CD8-positive, alpha-beta memory T cell (primary cell): ENCODE measurements at places on chromosomes 7 and 10. TPM values are rescaled to one million over a fixed set of nuclear protein-coding genes. Genes with fewer than 3 reads are reported as not detected.

DNA sequence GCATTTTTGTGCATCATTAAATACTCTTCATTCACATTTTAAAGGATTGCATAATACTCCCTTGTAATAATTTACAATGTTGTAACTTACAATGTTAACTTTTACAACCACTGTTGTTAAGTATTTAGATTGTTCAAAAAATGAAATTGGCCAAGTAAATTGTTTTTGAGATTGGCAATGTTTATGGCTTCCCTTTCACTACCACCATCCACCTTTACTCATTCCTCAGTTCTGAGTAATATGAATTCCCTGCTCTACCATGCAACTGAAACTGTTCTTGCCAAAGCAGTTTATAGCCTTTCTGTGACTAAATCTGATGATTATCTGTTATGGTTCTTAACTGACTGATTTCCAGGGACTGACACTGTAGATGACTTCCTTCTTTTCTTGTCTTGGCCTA is 80.5 kb upstream of the TMEM106B start:
- DNase-seq = no peak

GRCh38 chr10:6269953-6270867 is 67.5 kb downstream of the PFKFB3 start:
- DNase-seq = peak; percentile 86

DNA sequence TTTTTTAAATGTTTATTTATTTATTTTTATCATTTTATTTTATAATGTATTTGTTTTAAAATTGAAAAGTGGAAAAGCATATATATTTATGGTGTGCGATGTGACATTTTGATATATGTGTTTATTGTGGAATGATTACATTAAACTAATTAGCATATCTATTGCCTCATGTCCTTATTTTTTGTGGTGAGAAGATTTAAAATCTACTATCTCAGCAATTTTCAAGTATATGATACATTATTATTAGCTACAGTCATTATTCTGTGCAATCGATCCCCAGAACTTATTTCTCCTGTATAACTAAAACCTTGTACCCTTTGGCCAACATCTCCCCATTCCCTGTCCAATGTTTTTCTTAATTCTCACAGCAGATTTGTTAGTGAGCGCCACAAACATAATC is 115.6 kb upstream of the SHH start:
- DNase-seq = no peak

DNA sequence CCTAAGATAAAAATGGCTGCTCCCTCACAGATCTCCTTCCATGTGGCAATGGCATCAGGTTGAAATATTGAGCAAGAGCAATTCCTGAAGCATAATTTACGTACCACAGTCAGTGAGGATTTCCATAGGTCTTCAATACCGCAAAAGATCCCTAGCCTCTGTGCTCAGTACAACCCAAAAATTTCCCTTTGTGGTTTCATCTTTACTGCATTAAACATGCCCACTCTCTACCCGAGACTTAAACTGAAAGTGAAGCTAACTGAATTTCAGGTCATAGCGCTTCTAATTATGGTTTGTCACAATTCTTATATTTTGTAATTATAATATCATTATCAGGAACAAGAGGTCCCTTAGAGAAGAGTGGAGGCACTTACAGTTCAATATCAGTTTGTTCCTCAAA is 1071.1 kb downstream of the XPNPEP1 start:
- no peak for DNase-seq

DNA sequence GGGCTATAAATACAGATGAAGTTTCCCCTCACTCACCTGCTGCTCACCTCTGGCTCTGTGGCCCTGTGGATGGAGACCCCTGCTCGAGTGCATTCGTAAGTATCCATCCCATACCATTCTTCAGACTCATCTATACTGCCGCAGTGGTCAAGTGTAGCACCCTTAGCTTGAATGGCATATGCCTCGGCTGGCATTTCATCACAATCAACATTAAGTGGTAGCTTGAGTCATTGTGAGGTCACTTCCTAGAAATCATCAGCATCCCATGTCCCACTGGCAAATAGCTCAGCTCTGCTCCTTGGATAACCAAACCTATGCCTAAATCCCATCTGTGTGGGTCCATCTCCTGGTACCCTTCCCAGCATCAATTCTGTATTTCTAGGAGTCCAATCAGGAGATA is 38.2 kb downstream of the MDH2 start:
- DNase-seq = no peak

DNA sequence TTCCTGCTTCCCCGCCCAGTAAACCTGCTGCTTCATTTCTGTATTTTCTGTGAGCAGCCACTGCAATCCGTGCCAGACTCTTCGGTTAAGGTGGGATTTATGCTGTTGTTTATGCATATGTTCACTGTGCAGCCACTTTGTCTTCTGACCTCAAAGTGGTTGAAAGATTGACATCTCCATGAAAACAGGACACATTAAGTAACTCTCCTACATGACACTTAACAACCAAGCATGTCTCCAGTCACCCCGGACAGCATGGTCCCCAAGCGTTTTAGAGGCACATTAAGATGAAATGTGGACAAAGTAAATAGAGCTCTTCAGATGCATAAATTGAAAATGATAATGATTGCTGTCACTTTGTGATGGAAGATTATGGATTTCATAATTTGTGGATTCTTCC is 421.3 kb downstream of the GFRA1 start:
- no peak for DNase-seq

GRCh38 chr10:101845893-101846292 is 2.3 kb upstream of the KCNIP2 start:
- no peak for DNase-seq

DNA sequence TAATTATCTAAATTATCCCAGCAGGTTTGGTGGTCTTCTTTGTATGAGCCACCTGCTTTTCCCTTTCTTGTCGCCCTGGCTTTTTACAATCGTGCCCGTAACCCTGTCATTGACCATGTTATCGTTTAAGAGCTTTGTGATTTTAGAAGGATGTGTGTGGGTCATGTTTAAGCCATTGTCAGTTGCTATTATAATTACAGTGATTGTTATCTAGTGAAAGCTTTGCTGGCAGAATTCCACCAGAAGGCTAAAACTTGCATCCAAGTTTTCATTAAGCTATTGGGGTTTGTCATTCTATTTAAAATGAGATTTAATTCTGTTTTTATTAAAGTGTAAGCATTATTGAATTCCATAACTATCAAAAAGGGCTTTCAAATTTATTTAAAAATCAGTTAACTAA is 354.2 kb upstream of the TMEM229A start:
- DNase-seq = no peak

DNA sequence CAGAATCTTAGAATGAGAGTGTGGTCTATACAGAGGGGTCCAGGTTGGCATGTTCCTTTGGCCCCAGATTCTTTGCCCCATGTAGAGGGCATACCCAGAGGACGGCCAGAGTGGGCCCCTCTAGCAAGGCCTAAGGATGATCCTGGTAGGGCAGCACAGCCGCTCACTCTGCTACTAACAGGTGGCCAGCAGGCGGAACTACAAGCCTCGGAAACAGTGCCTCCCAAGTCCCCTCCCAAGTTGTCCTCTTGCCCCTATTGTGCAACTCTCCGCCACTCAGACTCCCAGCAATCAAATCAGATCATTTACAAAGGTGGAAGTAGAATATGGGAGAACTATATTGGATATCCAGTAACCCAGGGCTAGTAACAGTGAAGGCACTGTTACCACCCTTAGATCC is 107.4 kb downstream of the STRA8 start:
- DNase-seq = no peak

The EPDR1 gene
- 1.1 TPM for total RNA-seq

- no peak for DNase-seq
Measured at GRCh38 chr7:47887016-47887640, 61.1 kb downstream of the PKD1L1 start.

The TDRD1 gene
- 0.13 TPM for total RNA-seq

DNA sequence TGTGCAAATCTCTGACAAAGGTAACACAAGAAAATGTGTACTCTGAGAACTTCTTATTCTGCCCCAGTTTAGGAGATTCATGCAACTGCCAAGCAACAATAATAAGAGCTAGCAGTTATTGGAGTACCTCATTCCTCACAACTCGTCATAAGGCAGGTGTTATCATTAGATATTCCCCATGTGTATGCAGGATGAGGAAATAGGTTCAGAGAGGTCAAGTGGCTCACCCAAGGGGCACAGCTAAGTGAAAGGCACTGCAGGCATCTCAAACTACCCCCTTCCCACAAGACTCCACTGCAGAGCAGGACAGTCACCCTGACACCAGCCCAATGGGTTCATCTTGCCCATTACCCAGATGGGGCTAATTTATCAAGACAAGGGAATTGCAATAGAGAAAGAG is 1.3 kb upstream of the GSTK1 start:
- DNase-seq = no peak

The GNAT3 gene
- total RNA-seq = not detected

The SPDYE1 gene
- total RNA-seq = not detected

The PGAM2 gene
- total RNA-seq = 0.38 TPM

- no peak for DNase-seq
Measured at GRCh38 chr10:34116681-34117271, 698.3 kb downstream of the PARD3 start.

GRCh38 chr10:74746813-74747212 is 79.6 kb upstream of the KAT6B start:
- no peak for DNase-seq

DNA sequence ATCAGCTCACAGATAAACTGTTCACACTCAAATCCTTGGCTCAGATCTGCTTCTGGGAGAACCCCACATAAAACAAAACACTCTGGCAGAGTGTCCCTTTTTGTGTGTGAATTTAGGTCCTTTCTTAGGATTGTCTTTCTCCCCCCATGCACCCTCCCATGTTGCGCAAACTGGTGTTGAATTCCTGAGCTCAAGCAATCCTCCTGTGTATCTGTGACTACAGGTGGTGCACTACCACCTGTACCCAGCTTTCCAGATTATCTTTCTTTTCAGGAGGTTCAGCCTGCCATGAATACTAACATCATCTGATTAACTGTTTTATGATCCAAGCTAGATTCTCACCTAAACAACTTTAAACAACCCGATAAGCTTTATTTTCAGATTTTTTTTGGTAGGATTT is 177.6 kb upstream of the CSTF2T start:
- no peak for DNase-seq

The SLC18A2 gene
- total RNA-seq = 0.07 TPM

GRCh38 chr7:157738066-157738460 is 401.3 kb downstream of the DNAJB6 start:
- DNase-seq = no peak

DNA sequence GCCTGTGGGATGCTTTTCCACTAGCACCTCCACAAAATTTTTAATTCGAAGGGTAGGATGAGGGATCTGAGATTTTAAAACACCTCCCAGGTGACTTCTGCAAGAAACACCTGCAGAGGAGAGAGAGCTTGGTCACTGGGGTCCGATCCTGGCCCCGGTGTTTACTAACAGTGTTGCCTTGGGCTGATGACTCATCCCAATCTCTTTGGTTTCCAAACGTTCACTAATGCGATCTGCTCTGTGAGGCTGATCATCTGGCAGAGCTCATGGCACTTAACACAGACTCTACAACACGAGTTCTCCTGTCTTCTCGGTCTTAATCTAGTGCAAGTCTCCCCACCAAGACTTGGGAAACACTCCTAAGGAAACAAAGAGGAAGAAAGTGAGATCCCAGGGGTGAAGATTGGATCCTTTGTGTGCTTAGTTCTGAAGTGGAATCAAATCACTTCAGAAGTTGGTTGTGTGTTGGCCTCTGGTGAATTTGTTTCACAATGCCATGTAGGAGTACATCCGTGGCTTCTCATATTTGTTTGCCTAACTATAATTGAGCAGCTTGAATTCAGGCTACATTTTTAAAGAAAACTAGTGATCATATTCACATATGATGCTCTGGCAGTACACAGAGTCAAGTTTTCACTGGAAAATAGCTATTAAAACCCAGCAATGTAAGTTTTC is 407.9 kb downstream of the NRG3 start:
- no peak for DNase-seq

GRCh38 chr7:111067682-111068081 is 23.2 kb upstream of the LRRN3 start:
- DNase-seq = no peak

GRCh38 chr10:21488957-21489446 is 36.5 kb downstream of the SKIDA1 start:
- no peak for DNase-seq
